ENCODE measurements at places on chromosomes 16 and 17. TPM values are rescaled to one million over a fixed set of nuclear protein-coding genes. Genes with fewer than 3 reads are reported as not detected.
A peak's percentile ranks its signal among the peaks of the same experiment; 100 is the strongest.

The DNAH17 gene
- total RNA-seq, result not detected

DNA sequence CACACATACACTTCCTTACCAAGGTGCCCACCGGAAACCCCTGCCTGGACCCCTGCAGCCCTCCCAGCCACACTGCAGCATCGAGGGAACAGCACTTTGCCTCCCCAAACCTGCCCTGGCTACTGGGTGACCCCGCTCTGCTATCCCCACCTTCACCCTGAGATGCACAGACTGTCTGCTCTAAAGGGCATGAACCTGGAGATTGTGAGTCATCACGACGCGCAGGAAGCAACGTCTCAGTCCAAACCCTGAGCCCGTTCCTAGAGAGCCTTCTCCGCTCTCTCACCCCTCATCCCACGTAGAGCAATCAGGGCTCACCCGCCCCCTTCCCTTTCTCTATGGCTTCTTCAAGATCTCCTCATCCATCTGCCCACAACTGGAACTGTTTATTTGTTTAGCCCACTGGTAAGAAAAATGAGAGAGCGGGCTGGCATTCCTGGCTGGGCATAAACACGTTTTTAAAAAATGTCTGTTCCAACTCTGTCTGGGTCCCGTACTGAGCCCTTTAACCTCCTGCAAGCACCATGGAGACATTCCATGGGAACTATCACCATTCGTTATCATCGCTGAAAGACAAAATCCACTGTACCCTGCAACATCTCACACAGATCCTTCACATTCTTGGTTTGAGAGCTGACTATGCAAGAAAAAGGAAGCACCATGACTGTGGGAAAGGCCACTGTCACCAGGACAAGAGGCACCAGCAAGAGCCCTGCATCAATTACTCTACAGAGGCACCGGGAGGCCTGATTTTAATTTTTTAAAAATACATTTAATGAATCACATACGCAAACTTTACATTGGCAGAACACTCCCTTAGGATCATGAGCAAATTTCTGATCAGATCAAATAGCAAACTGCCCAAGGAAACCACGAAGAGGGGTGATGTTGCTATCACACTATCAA, 28.2 kb downstream of the ZFHX3 start:
- DNase-seq, result no peak

DNA sequence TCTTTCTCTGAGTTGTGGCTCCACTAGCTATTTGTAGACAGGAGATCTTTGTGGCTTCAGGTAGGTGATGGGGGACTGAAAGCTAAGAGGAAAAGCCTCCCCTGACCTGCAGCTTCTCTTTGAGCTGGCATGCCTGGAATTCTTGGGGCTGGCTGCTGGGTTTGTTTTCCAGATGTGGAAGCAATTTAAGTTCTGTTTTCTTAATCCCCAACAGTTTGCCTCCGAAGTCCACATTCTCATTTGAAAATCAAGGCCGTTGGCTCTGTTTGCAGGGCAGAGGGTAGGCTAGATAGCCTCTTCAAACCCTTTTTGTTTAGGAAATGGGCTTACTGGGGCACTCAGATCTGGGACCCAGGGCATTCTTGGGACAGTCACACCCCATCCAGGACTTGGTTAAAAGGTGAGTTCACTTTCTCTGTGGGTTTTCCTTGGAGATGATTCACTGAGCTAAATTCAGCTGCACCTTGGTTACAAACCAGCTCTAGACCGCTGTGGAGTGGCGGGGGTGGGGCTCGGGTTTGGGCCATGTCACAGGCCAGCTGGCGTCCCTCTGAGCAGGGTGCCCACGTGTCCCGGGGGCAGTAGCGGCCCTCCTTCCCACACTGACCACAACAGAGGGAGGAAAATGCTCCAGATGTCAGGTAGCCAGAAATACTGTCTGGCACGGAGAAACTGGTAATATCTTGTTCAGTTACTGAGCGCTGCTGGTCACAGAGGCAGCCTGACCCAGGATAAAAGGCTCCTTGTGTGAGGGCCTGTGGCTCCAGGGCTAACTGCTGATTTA, 108.5 kb downstream of the RAB11FIP4 start:
- peak; percentile 21 for DNase-seq

The TMUB2 gene
- 29.6 TPM for total RNA-seq

- DNase-seq, result peak; percentile 91
These were observed at the start of gene GGA2 for GRCh38 chr16:23510164-23510914. Gene GGA2, minus strand, starts transcription at chr16:23510494. Its CDS starts 83 bp downstream, at chr16:23510411.

The GUCY2D gene
- not detected for total RNA-seq

The GH1 gene
- not detected for total RNA-seq

- no peak for DNase-seq
These were observed 37.2 kb downstream of the ABR start for GRCh38 chr17:1142561-1142971.

GRCh38 chr17:4499431-4500190, 930 bp downstream of the SPNS2 start:
- peak; percentile 23 for DNase-seq

DNA sequence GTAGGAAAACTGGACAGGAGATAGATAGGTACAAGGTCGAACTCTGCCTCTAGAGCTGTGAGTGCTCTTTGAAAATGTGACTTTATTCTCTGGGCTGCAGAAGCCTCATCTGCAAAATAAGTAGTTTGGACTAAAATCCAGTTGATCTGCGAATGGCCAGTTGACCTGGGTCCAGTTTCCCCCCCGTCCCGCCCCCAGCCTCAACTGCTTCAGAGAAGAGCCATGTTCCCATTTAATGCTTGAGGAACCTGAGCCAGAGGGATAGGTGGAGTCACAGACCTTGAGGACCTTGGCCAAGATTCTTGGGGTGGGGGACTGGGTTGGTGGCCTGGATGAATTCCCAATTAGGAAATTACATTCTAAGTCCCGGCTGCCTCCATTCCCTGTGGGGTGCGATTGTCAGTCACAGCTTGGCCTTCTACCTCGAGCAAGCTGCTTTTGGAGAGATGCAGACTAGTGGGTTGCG, 14.1 kb downstream of the TBX2 start:
- no peak for DNase-seq
